ENCODE measurements at places on chromosomes 2 and 18. TPM values are rescaled to one million over a fixed set of nuclear protein-coding genes. Genes with fewer than 3 reads are reported as not detected.

The SCG2 gene
- 0.97 TPM for total RNA-seq

The RBKS gene
- total RNA-seq, result 1.9 TPM

The GAL3ST2 gene
- total RNA-seq, result not detected

The TP53I3 gene
- 28.1 TPM for total RNA-seq

The GKN2 gene
- not detected for total RNA-seq

The FAM237A gene
- not detected for total RNA-seq

The DPP10 gene
- 0.12 TPM for total RNA-seq

The EPAS1 gene
- total RNA-seq, result 163 TPM

The ICA1L gene
- 24.6 TPM for total RNA-seq

The IRS1 gene
- 37.5 TPM for total RNA-seq

The GALR1 gene
- total RNA-seq, result 0.12 TPM

DNA sequence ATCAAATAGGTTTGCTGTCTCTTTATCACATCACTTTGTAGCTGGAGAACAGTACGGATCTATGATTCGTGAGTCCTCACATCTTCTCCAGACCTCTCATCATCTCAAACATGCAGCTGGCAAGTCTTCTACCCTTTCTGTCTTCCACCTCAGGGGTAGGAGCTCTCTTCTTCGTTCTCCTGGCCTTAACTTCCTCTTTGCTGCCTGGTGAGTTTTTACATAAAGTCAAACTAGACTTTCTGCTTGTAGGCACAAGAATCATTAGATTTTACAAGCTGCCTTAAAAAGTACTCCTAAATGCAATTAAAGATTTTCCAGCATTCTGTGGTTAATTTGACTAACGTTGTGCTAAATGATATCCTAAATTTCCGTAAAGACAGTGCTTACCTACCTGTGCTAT is 43.7 kb upstream of the TANK start:
- H3K27ac ChIP-seq, result no peak overlapping the region
- no peaks in the 10 kb centered on the region for H3K4me1 ChIP-seq
- no peak overlapping the region for H3K4me3 ChIP-seq
- no peaks in the 10 kb centered on the region for H3K36me3 ChIP-seq
- DNase-seq, result no peak

DNA sequence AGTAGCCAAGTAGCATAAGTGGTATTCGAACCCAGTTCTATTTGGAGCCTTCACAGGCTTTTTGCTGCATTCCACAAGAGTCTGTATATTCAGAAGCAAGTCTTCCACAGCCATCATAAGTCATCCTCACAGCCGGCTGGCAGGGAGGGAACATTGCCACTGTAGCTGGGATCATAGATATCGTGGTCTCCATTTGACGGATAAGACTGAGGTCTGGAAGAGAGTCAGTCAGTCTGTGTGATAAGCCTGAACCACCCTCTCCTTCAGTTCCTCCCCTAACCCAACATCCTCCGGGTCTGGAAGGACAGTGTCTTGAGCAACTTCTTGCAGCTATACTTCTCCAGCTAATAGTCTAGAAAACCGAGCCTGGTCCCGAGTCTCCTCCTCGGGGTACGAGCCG is 17.0 kb upstream of the C1QL2 start:
- H3K27ac ChIP-seq, result no peak overlapping the region
- no peak overlapping the region for H3K4me3 ChIP-seq
- DNase-seq, result no peak
- H3K36me3 ChIP-seq, result no peaks in the 10 kb centered on the region
- H3K27me3 ChIP-seq, result no peaks in the 10 kb centered on the region

DNA sequence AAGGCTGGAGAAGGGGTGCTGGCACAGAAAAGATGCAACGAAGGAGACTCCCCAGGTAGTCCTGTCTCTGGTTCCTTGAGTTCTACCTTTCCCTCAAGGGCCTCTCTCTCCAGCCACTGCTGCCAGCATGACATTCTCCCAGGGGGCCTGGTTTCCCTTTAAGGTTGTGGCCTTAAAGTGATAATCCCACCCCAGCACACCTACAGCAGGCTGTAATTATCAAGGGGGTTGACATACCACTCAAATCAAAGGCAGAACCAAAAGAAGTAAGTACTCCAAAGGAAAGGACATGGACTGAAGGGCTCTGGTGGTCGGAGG is 127.4 kb upstream of the MSH6 start:
- no peak for DNase-seq
- no peak overlapping the region for H3K4me3 ChIP-seq
- no peaks in the 10 kb centered on the region for H3K36me3 ChIP-seq
- H3K27ac ChIP-seq, result no peak overlapping the region
- H3K27me3 ChIP-seq, result no peaks in the 10 kb centered on the region

DNA sequence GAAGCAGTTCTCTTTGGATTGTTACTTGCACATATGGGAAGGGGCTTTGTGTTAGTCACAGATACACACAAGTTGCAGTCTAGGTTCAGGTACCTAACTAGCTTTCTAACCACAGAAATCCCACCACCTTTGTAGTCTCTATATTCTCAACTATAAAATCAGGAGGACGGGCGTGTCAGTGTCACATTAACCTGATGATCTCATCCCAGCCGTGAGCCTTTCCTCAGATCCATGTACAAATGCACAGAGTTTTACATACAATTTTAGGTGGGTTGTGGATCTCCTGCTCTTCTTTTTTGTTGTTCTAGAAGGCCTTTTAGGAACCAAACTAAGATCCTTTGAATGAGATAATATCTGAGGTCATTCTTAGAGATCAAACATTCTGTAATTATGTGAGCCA is 94.0 kb downstream of the ZNF532 start:
- no peak overlapping the region for H3K4me3 ChIP-seq
- no peak overlapping the region for H3K27ac ChIP-seq
- no peaks in the 10 kb centered on the region for H3K36me3 ChIP-seq
- DNase-seq, result no peak
- H3K4me1 ChIP-seq, result peaks cover under 1% of the 10 kb centered on the region

DNA sequence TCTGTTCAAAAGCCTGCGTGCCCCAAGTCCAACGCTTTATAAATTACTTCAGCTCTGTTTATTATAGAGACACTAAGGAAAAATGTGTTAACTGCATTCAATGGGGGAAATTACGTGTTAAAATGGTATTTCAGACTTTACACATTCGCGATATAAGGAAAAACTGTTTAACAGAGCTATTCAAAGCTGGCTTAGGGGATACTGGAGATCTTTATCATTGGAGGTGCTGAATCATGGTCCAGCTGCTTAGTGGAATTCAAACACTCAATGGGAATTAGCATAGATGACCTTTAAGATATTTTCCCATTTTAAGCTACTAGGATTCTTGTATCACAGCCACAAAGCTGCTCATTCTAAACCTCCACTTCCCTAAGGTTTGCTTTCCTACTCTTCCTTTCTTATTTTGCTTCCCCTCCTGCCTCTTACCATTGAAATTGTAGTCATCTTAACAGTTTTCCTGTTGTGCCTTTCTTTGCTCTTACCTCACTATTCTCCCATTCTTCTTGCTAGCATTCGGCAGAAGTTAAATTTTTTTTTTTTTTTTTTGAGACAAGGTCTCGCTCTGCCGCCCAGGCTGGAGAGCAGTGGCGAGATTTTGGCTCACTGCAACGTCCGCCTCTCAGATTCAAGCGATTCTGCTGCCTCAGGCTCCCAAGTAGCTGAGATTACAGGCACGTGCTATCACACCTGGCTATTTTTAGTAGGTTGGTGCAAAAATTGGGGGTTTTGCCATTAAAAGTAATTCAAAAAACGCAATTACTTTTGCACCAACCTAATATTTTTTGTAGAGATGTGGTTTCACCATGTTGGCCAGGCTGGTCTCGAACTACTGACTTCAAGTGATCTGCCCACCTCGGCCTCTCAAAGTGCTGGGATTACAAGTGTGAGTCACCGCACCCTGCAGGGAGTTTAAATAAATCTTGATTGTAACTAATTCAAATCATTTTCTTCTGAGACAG is 6.5 kb downstream of the SULT6B1 start:
- H3K27me3 ChIP-seq, result no peaks in the 10 kb centered on the region
- H3K4me1 ChIP-seq, result no peaks in the 10 kb centered on the region
- no peaks in the 10 kb centered on the region for H3K36me3 ChIP-seq
- no peak overlapping the region for H3K27ac ChIP-seq
- H3K4me3 ChIP-seq, result no peak overlapping the region

DNA sequence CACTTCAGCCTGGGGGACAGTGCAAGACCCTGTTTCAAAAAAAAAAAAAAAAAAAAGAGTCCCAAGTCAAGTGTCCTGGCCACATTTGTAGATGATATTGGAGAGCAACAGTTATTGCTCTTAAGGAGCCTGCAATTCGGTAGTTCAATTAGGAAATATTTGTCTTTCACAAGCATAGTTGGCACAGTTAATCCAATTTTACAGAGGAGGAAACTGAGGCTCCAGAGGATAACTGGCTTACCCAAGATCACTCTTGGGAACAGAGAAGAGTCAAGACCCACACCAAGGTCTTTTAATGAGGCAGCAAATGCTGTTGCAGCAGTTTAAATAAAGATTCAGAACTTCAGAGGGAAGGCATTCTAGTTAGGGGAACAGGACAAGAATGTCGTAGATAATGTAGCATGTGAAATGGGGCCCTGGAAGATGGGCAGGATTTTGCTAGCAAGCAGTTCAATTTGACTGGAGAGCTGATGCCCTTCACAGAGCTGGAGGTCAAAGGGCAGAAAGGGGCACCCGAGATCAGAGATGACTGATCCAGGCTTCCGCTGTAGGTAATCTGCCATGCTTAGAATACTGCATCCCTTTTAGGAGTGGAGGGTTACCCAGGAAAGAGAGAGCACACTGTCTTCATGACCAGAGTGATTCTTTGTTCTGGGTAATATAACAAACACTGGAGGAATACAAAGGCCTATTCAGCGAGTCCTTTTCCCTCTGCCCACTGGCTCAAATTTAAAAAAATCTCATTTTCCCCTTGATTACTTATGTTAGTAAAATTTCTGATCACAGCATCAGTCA is 3.0 kb downstream of the NPC1 start:
- no peaks in the 10 kb centered on the region for H3K36me3 ChIP-seq
- no peaks in the 10 kb centered on the region for H3K4me1 ChIP-seq
- DNase-seq, result no peak
- H3K4me3 ChIP-seq, result no peak overlapping the region
- H3K27me3 ChIP-seq, result no peaks in the 10 kb centered on the region

- H3K27me3 ChIP-seq, result no peaks in the 10 kb centered on the region
- peaks cover 10% of the 10 kb centered on the region for H3K4me1 ChIP-seq
- no peak for DNase-seq
- no peak overlapping the region for H3K4me3 ChIP-seq
- H3K36me3 ChIP-seq, result no peaks in the 10 kb centered on the region
Observed at GRCh38 chr18:9738266-9738969, 30.3 kb downstream of the RAB31 start.

- no peak overlapping the region for H3K4me3 ChIP-seq
- no peaks in the 10 kb centered on the region for H3K36me3 ChIP-seq
- no peak overlapping the region for H3K27ac ChIP-seq
- no peaks in the 10 kb centered on the region for H3K27me3 ChIP-seq
- DNase-seq, result no peak
- H3K4me1 ChIP-seq, result peaks cover 4% of the 10 kb centered on the region
Observed at GRCh38 chr18:10511236-10511635, 14.6 kb upstream of the NAPG start.

GRCh38 chr18:44651918-44652572 is 28.6 kb upstream of the SETBP1 start:
- H3K4me1 ChIP-seq, result no peaks in the 10 kb centered on the region
- no peak overlapping the region for H3K27ac ChIP-seq

DNA sequence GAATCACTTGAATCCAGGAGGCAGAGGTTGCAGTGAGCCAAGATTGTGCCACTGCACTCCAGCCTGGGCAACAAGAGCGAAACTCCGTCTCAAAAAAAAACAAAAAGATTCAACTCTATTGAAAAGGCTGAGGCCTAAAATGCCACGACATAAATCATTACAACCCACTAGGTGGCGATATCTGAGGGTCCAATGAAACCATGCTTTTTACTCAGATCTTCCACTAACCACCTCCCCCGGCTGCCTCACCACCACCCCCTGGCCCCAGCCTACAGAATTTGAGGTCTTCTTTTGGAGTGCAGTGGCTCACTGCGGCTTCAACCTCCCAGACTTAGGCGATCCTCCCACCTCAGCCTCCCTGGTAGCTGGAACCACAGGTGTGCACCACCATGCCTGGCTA is 57.5 kb downstream of the AP1S3 start:
- no peaks in the 10 kb centered on the region for H3K4me1 ChIP-seq
- no peaks in the 10 kb centered on the region for H3K36me3 ChIP-seq
- H3K27me3 ChIP-seq, result no peaks in the 10 kb centered on the region
- no peak overlapping the region for H3K27ac ChIP-seq
- H3K4me3 ChIP-seq, result no peak overlapping the region

Data from ovary (tissue), 10 donors.